Mesendoderm (in vitro differentiated cells): ENCODE measurements at places on chromosomes 7 and 10.
A peak's percentile ranks its signal among the peaks of the same experiment; 100 is the strongest.

DNA sequence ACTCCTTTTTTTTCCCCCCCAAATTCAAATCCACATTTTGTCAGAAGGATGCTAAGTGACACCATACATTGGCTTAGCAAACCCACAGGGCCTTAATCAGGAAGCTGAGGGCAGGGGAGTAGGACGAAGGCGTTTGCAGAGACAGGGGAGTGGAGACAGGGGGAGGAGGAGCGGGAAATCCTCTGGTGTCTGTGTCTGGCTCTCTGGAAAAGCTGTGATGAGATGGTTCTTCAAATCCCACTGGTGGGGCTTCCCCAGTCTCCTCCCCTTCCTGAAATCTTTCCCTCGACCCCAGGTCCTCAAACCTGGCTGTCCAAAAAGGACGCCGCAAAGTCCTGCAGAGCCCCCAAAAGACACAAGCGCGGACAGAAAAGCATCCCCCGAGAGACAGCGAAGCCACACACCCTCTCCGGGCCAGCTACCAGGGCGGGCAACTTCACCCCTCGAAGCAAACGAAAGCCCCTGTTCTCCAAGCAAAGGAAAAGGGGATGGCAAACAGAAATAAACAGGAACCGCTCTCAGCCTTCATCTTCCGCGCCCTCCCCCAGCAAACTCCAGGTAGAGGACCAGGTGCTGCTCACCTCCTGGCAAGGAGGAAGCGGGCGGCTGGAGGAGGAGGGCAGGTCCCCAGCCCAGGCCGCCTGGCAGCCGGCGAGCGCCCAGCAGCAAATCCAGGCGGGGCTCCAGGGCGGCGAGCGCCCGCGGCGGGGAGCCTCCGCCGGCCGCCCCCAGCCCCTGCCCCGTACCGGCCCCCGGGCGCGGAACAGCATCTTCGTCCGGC is 520 bp downstream of the ELAPOR2 start:
- no peaks in the 10 kb centered on the region for H3K27me3 ChIP-seq
- H3K4me3 ChIP-seq, result peak overlapping the region; percentile 10
- no peaks in the 10 kb centered on the region for H3K4me1 ChIP-seq
- H3K27ac ChIP-seq, result no peak overlapping the region
- no peaks in the 10 kb centered on the region for H3K36me3 ChIP-seq
- DNase-seq, result peak; percentile 66

GRCh38 chr7:80410081-80410480 is 101.8 kb downstream of the GNAT3 start:
- H3K27me3 ChIP-seq, result no peaks in the 10 kb centered on the region
- H3K27ac ChIP-seq, result no peak overlapping the region
- H3K4me3 ChIP-seq, result no peak overlapping the region
- no peak for DNase-seq
- H3K4me1 ChIP-seq, result no peaks in the 10 kb centered on the region

GRCh38 chr7:69367780-69368179 is 230.5 kb upstream of the AUTS2 start:
- no peaks in the 10 kb centered on the region for H3K27me3 ChIP-seq
- peak; percentile 7 for DNase-seq
- H3K4me1 ChIP-seq, result no peaks in the 10 kb centered on the region
- no peaks in the 10 kb centered on the region for H3K36me3 ChIP-seq
- H3K4me3 ChIP-seq, result no peak overlapping the region

DNA sequence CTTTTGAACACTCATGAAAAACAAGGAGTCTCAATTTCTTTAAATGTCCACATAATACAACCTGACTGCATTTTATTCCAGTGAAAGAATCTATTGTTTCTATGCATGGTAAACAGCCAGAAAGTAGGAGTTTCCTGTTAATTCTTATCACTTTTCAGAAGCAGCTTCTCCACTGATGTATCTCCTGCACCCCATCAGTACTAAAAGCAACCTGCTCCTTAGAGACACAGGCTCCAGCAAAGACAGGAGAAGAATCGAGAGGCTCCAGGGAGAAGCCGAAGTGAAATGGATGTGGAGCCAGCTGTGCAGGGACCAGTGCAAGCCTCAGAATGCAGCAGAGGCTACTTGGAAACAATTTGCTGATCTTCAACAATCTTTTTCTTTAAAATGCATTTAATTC is 16.4 kb upstream of the C10orf120 start:
- H3K4me3 ChIP-seq, result no peak overlapping the region
- no peaks in the 10 kb centered on the region for H3K4me1 ChIP-seq
- no peaks in the 10 kb centered on the region for H3K27me3 ChIP-seq
- no peak overlapping the region for H3K27ac ChIP-seq
- DNase-seq, result no peak
- H3K36me3 ChIP-seq, result no peaks in the 10 kb centered on the region

GRCh38 chr7:2805213-2805944 is 38.7 kb downstream of the GNA12 start:
- H3K4me3 ChIP-seq, result no peak overlapping the region
- H3K4me1 ChIP-seq, result peaks cover 17% of the 10 kb centered on the region
- no peak overlapping the region for H3K27ac ChIP-seq

DNA sequence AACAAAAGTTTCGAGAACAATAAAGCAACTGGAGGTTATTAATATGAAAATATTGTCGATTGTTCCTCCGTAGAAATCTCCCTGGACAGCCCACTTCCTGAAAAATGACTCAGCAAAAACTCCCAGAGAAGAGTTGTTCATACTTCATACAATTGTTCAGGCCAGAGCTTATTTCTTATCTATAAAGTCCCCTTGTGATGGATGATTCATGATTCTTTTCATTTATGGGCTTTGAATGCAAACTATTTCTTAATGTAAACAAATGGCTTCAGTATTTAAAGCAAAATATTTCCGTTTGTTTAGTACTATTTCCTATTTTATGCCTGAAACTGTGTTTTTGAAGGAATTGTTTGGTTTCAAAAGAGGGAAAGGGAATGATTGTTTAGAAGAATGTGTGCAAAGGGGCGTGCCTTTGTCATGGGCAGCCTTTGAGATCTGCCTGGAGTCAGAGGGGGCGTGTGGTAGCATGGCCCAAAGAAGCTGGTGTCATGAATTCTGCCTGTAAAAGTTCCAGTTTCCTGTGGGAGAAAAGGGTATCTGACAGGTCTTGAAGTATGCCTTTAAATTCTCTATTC is 26.2 kb upstream of the EXOC6 start:
- no peaks in the 10 kb centered on the region for H3K27me3 ChIP-seq
- no peak for DNase-seq
- H3K4me1 ChIP-seq, result no peaks in the 10 kb centered on the region
- H3K36me3 ChIP-seq, result no peaks in the 10 kb centered on the region

- peak; percentile 28 for DNase-seq
- no peaks in the 10 kb centered on the region for H3K27me3 ChIP-seq
- H3K27ac ChIP-seq, result no peak overlapping the region
- H3K4me3 ChIP-seq, result no peak overlapping the region
- peaks cover 2% of the 10 kb centered on the region for H3K4me1 ChIP-seq
Observed at GRCh38 chr10:34116220-34116641, 698.9 kb downstream of the PARD3 start.

GRCh38 chr10:4121502-4122380 is 336.7 kb upstream of the KLF6 start:
- H3K27ac ChIP-seq, result no peak overlapping the region
- no peaks in the 10 kb centered on the region for H3K27me3 ChIP-seq
- no peak overlapping the region for H3K4me3 ChIP-seq

- peak; percentile 37 for DNase-seq
- no peaks in the 10 kb centered on the region for H3K27me3 ChIP-seq
- H3K4me1 ChIP-seq, result no peaks in the 10 kb centered on the region
- no peak overlapping the region for H3K27ac ChIP-seq
- H3K36me3 ChIP-seq, result no peaks in the 10 kb centered on the region
Observed at GRCh38 chr7:38716397-38716796, 85.2 kb upstream of the AMPH start.

- peaks cover 6% of the 10 kb centered on the region for H3K4me1 ChIP-seq
- no peaks in the 10 kb centered on the region for H3K36me3 ChIP-seq
- H3K27me3 ChIP-seq, result peaks cover 71% of the 10 kb centered on the region
- no peak for DNase-seq
- H3K4me3 ChIP-seq, result no peak overlapping the region
Observed at GRCh38 chr7:35258125-35258867, 4.4 kb upstream of the TBX20 start.
